ENCODE measurements at places on chromosomes 4 and X. TPM values are rescaled to one million over a fixed set of nuclear protein-coding genes. Genes with fewer than 3 reads are reported as not detected.

Gene FRAS1
- total RNA-seq = 6.0 TPM

Gene ENOPH1
- total RNA-seq = 36.1 TPM

GRCh38 chr4:33149658-33150524, 2429.7 kb downstream of the PCDH7 start:
- H3K4me1 ChIP-seq = no peaks in the 10 kb centered on the region
- no peak overlapping the region for H3K27ac ChIP-seq
- DNase-seq = no peak
- no peaks in the 10 kb centered on the region for H3K27me3 ChIP-seq

GRCh38 chr4:155745984-155746383, 12.8 kb upstream of the GUCY1B1 start:
- no peak for DNase-seq
- H3K36me3 ChIP-seq = no peaks in the 10 kb centered on the region
- H3K4me1 ChIP-seq = no peaks in the 10 kb centered on the region
- H3K27me3 ChIP-seq = no peaks in the 10 kb centered on the region
- H3K27ac ChIP-seq = no peak overlapping the region

DNA sequence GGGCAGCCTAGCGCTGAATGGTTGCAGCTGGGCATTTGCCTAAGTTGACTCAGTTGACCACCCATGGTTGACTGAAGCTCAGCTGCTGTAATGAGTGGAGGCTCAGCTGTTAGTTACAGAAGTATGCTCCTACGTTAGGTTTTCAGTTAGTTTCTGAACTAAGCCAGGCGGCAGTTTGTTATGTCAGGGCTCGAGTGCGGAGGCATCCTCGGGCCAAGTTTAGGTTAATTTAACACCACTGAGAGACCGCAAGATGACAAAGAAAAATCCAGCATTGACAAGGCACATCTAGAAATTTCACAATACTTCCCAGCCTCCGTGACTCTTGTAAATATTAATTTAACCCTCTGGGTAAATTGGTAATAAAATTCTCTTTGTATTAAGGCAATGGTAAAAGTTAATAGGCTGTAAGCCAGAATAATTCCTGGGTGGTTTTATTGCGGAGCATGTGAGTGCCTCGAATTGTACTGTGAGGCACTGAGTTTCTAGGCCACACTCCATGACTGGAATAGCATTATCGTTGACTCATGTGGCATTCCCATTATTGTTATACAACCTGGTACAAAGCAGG, 33.1 kb upstream of the CDKN2AIP start:
- H3K36me3 ChIP-seq = no peaks in the 10 kb centered on the region
- H3K27ac ChIP-seq = no peak overlapping the region
- DNase-seq = no peak
- no peak overlapping the region for H3K4me3 ChIP-seq
- no peaks in the 10 kb centered on the region for H3K27me3 ChIP-seq
- peaks cover 5% of the 10 kb centered on the region for H3K4me1 ChIP-seq

DNA sequence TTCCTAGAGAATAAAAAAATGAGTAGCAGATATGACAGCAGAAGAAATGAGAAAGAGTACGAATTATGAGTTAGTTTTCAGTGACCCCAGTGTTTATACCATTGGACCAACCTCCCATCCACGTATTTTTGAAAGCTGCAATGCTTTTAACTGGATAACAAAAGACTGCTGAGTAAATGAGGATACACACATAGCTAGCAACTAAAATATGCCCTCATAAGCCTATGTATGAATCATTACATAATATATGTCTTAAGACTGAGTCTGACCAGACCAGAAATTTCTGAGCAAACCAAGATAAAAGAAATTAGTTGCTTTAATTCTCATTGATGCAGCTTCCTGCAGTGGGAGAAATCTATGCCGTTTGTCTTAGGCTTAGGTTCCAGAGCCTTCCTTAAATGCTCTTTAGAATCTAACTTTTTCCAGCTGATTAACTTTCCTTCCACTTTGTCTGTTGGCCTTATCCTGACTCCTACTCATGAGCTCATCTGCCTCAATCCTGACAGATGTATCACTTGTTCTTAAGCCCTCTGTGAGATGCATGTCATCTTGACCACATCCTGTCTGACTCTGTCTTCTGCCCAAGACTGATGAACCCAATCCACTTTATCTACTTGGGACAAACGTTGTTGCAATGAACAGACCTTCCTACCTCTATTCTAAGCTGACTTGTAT, 301.4 kb upstream of the AADAT start:
- H3K27me3 ChIP-seq = no peaks in the 10 kb centered on the region
- H3K4me1 ChIP-seq = no peaks in the 10 kb centered on the region
- H3K4me3 ChIP-seq = no peak overlapping the region
- no peak for DNase-seq
- H3K27ac ChIP-seq = no peak overlapping the region

GRCh38 chr4:141571362-141571761, 65.0 kb upstream of the IL15 start:
- no peaks in the 10 kb centered on the region for H3K36me3 ChIP-seq
- no peaks in the 10 kb centered on the region for H3K4me1 ChIP-seq
- H3K27ac ChIP-seq = no peak overlapping the region
- no peak for DNase-seq
- no peak overlapping the region for H3K4me3 ChIP-seq
